NCI-H460 (cell line): ENCODE measurements at places on chromosomes 12 and 14.

GRCh38 chr12:122087431-122088178 lies 9.0 kb downstream of the MLXIP start:
- DNase-seq: no peak

GRCh38 chr14:94548131-94548998 lies 12.9 kb upstream of the SERPINA4 start:
- no peak for DNase-seq

GRCh38 chr14:50116966-50117365 lies 594 bp upstream of the VCPKMT start:
- DNase-seq: no peak

DNA sequence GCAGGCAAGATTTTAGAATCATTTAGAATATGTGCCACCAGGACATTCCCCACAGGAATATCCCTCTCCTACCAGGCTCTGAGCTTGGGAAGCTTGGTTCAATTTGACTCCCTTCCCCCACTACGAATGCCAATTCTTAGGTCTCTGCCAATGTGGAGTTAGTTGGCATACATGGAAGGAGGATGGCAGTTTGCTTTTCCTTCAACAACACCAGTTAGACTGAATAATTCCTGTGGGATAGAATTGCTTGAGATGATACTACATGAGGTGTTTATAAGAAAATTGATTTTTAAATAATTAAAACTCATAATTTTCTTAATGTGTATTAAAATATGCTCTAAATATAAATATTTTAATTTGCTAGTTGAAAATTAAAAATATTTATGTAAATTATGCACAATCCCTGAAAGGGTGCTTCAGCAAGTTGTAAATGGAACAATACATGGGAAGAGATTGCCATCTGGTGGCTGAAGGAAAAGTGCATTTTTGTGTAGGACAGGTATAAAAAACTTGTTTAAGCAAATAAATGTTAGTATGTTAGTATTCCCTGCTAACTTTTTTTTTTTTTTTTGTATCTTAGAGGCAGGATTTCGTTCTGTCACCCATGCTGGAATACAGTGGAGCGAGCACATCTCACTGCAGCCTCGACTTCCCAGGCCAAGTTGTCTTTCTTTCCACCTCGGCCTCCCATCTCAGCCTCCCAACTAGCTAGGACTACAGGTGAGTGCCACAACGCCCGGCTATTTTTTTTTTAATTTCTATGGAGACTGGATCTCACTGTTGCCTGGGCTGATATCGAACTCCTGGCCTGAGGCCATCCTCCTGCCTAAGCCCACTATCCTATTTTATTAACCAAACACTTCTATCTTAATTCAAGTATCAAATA lies 25.8 kb upstream of the STRAP start:
- DNase-seq: peak; percentile 54

GRCh38 chr12:111270774-111271173 lies 98.1 kb downstream of the PHETA1 start:
- DNase-seq: no peak

DNA sequence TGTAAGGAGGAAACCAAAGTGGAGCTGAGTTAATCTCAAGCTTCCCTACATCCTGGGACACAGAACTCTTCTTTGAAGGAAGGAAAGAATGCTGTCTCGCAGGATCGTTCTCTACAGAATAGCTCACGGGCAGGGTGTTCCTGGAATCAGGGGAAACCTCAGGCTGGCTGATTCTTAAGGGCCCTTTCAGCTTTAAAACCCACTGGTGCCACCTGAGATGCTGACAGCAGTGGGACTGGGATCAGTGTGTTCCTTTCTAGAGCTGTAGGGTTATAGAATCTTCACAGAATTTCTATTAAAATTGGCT lies 47.8 kb downstream of the UBE3B start:
- DNase-seq: no peak

DNA sequence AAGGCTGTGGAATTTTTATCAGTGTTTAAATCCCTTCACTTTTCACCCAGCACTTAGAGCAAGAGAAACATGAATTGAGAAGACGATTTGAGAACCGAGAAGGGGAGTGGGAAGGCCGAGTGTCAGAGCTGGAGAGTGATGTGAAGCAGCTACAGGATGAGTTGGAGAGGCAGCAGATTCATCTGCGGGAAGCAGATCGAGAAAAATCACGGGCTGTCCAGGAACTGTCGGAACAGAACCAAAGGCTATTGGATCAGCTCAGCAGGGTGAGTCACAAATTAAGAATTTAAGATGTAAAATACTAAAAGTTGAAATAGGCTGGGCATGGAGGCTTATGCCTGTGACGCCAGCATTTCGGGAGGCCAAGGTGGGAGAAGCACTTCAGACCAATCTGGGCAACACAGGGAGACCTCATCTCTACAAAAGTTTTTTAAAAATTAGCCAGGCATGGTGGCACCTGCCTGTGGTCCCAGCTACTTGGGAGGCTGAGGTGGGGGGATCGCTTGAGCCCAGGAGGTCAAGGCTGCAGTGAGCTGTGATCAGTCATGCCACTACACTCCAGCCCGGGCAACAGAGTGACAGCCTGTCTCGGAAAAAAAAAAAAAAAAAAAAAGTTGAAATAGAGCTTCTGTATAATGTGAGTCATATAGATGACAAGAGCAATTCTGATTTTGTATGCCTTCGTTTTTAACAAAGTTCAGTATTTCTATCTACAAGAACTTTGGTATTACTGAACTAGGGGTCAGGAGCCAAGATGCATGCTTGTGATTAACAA lies 9.6 kb downstream of the BICDL1 start:
- DNase-seq: no peak

GRCh38 chr12:24888813-24889212 lies 60.1 kb downstream of the BCAT1 start:
- DNase-seq: no peak

DNA sequence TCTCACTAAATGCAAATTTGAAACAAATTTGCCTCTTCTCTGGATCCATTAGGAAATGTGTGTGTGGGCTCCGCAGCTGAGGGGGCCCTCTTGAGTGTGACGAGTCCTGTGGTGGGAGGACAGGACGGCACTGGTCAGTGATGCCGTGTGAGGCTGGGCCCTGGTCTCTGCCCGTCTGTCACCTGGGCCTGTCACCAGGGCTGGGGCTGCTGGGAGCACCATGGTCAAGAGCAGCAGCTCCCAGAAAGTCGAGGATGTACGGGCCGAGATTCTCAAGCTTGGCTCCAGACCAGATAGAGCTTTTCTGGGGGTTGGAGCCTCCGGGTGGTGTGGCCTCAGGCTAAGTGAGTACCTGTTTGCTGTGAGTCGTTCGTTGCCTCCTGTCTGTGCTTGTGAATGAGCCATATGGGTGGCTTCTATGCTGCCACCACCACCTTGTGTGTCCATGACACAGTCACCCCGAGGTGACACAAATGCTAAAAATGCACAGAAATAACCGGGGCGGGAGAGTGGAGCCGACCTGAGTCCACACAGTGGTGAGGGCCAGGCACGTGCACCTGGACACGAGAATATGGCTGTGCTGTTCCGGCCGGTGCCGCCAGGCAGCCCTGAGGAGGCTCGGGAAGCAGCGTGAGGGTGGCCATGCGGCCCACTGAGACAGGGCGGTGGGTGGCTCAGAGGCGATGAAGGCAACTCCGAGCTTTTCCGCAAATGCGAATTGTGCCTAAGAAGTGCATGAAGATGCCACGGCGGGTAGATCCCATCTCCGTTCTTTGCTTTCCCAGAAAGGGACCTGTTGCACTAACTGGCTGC lies 8.7 kb downstream of the PGAM5 start:
- DNase-seq: no peak

- no peak for DNase-seq
Observed at GRCh38 chr14:32698831-32699230, 239.8 kb upstream of the NPAS3 start.

DNA sequence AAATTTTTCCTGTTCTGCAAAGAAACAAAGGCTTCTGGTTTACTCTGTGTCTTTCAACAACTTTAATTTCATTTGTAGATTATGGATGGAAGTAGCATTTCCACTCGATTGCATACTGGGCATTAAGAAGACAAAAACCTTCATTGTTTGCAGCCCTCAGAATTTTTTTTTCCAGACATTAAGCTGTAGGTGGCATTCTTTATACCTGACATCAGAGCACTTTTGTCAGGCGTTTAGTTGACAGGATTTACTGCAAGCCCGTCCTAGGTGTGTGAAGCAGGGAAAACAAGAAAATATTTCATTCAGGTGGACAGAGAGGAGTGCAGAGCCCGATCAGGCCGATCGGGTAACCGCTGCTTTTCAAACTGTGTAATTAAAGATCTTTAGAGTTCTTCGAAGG lies 107.5 kb downstream of the TMEM260 start:
- no peak for DNase-seq

DNA sequence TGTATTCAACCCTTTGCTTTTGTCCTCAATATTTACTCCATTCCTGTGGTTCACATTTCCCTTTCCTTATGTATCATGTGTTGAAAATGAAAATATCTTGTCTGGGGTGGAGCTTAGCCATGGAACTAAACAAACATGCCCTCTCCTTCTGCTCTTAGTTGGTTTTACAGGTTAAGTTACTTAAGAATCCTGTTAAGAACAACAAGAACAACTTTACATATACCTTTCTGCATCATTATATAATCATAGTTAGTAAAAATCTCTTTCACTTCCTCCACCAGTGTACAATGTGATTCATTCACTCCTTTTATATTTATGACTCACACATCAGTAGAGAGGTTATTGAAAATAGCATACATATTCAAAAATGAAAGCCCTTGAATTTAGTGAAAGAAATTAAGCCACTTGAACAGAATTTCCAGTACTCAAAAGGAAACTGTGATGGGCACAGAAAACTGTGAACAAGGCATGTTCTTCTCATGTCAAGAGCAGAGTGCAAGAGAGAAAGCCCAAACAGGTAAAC lies 307.7 kb downstream of the CCDC91 start:
- no peak for DNase-seq

GRCh38 chr14:102920998-102921304 lies 1.5 kb upstream of the AMN start:
- DNase-seq: no peak
